Testis (tissue), 5 donors: ENCODE measurements at places on chromosomes 7 and 10. TPM values are rescaled to one million over a fixed set of nuclear protein-coding genes. Genes with fewer than 3 reads are reported as not detected.

DNA sequence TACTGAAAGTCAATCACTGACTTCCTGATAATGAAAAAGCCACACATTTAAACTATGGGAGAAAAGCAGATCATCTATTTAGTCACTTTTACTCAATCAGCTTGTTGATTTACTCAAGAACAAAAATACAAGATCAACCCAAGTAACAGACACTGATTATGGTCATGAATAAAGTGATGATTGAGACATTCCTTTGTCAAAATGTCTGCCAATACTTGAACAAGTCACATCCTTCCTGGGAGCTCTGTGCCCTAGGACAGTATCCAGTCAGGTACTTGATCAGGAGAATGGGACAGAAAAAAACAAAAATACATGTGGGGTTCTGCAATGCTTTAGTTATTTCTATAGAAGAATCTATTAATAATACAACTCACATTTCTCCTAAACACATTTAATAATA is 150.0 kb upstream of the NEBL start:
- H3K27me3 ChIP-seq, result no peaks in the 10 kb centered on the region
- H3K36me3 ChIP-seq, result no peaks in the 10 kb centered on the region
- H3K4me1 ChIP-seq, result no peaks in the 10 kb centered on the region

DNA sequence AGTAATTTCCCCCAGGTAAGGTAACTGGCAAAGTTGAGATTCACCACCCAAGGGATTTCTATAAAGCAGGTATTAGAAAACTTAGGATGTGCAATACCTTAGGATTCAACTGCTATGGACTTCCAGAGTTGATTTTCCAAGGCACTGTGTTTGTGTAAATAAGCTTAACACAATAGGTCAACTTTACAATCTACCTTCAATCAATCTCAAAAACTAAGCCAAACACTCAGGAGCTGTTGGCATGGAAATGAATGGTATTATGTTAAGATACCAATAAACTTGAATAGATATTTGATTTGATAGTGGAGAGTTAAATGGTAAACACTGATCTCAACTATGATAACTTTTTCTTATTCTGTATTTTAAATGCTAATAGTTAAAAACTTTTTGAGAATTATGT is 762 bp upstream of the SEMA3E start:
- H3K4me1 ChIP-seq, result no peaks in the 10 kb centered on the region
- no peak overlapping the region for H3K4me3 ChIP-seq
- no peak for DNase-seq
- no peaks in the 10 kb centered on the region for H3K36me3 ChIP-seq
- H3K27ac ChIP-seq, result no peak overlapping the region

DNA sequence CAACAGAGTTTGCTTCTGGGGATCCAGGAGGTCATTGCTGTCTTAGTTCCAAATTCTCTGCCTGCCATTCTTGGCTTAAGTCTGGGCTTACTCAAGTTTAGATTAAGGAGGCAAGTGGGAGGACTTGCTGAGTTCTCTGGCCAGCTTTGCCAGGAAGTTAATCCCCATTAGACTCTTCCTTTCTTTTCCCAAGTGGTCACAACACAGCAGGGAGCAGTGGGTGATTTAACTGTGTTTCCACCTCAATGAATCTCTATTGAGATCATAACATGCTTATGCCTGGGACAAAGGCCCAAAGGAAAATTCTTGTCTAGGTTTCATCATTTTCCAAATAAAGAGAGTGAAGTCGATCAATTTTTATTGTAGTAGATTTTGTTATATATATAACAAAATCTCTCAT is 1159.6 kb downstream of the SORCS3 start:
- H3K27me3 ChIP-seq, result no peaks in the 10 kb centered on the region
- no peak overlapping the region for H3K27ac ChIP-seq
- H3K4me1 ChIP-seq, result no peaks in the 10 kb centered on the region

DNA sequence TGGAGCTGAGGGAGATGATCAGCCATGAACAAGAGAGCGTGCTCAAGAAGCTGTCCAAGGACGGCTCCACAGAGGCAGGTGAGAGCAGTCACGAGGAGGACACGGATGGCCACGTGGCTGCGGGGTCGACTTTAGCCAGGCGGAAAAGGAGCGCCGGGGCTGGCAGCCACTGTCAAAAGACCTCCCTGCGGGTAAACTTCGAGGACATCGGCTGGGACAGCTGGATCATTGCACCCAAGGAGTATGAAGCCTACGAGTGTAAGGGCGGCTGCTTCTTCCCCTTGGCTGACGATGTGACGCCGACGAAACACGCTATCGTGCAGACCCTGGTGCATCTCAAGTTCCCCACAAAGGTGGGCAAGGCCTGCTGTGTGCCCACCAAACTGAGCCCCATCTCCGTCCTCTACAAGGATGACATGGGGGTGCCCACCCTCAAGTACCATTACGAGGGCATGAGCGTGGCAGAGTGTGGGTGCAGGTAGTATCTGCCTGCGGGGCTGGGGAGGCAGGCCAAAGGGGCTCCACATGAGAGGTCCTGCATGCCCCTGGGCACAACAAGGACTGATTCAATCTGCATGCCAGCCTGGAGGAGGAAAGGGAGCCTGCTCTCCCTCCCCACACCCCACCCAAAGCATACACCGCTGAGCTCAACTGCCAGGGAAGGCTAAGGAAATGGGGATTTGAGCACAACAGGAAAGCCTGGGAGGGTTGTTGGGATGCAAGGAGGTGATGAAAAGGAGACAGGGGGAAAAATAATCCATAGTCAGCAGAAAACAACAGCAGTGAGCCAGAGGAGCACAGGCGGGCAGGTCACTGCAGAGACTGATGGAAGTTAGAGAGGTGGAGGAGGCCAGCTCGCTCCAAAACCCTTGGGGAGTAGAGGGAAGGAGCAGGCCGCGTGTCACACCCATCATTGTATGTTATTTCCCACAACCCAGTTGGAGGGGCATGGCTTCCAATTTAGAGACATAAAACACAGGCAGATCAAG is 3.3 kb downstream of the GDF2 start:
- no peak overlapping the region for H3K27ac ChIP-seq
- no peaks in the 10 kb centered on the region for H3K4me1 ChIP-seq
- no peaks in the 10 kb centered on the region for H3K27me3 ChIP-seq
- DNase-seq, result no peak
- H3K36me3 ChIP-seq, result no peaks in the 10 kb centered on the region

GRCh38 chr7:30983914-30984247 is 20.1 kb downstream of the GHRHR start:
- H3K27ac ChIP-seq, result no peak overlapping the region
- no peaks in the 10 kb centered on the region for H3K36me3 ChIP-seq
- DNase-seq, result no peak
- peaks cover 5% of the 10 kb centered on the region for H3K4me1 ChIP-seq
- peak overlapping the region; percentile 22 for H3K4me3 ChIP-seq
- no peaks in the 10 kb centered on the region for H3K27me3 ChIP-seq

DNA sequence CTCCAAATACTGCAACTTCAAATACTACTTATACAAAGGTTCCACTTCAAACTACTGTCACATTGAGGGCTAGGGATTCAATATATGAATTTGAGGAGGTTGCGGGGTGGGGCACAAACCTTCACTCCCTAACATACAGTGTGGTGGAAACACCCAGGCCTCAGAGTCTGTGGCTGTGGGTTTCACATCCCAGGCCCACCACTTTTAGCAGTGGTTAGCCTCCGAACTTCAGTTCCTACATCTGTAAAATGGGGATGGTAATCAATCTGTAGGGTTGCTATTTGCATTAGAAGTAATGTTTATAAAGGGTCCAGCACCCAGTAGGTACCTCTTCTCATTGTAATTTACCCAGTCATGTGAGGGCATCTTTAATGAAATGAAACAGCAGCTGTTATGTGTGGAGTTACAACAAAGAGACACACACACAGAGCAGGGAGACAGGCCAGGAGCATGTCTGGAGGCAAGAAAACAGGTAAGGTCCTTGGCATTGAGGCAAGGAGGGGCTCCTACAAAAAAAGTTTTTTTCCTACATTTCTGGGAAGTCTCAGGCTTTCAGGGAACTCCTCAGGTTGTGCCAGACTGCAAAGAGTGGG is 570.9 kb downstream of the LRMDA start:
- H3K27me3 ChIP-seq, result no peaks in the 10 kb centered on the region
- no peak overlapping the region for H3K27ac ChIP-seq
- no peaks in the 10 kb centered on the region for H3K36me3 ChIP-seq

DNA sequence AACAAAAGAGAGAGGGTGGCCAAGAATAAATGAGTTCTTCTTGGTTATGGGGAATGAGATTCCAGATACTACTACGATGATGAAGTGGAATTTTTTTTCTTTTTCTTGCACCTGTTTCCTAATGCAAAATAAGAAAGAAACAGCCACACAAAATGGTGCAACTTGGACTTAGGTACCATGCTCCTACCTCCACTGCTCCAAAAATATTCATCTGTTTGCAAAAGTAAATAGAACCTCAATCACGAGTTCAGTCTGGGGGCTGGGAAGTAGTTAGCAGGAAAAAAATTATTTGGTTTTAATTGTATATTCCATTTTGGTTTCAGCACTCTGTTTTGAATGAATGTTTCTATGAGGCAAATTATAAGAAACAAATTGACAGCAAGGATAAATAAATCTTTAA is 73.5 kb downstream of the SLC25A13 start:
- H3K27ac ChIP-seq, result no peak overlapping the region
- H3K4me1 ChIP-seq, result no peaks in the 10 kb centered on the region
- H3K27me3 ChIP-seq, result no peaks in the 10 kb centered on the region
- H3K4me3 ChIP-seq, result no peak overlapping the region
- H3K36me3 ChIP-seq, result no peaks in the 10 kb centered on the region

DNA sequence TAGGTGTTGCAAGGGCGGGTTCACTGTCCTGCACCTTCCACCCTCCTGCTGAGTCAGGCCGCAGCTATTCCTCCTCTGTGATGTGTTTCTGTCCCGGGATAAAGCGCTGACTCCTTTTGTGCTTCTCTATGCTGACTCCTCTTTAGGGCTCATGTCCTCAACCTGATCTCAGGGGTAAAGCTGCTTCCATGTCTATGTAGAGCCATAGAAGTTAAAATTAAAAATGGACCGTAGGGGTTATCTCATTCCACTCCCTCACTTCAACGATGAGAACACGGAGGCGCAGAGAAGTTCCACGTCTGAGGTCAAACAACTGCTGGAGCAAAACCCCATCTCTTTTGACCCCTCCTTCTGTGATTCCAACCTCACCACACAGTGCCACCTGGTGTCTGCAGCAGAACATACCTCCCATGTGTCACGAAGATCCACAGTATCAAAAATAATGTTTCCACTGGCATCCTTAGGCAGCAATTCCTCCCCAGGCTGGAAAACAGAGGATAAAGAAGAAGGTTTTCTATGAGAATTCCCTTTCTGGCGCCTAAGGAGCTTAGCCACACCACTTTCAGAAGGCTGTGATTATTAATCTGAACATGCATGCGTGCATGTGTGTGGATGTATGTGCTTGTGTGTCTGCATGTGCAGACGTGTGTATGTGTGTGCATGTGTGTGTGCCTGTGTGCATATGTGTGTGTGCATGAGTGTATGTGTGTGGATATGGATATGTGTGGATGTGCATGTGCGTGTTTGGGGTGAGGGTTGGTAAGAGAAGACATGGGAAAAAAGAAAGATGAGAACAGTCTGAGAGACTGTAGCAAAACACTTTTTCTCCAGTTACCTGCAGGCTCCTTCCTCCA is 81.2 kb upstream of the UCN3 start:
- H3K4me1 ChIP-seq, result no peaks in the 10 kb centered on the region
- H3K4me3 ChIP-seq, result no peak overlapping the region
- H3K27me3 ChIP-seq, result no peaks in the 10 kb centered on the region
- no peaks in the 10 kb centered on the region for H3K36me3 ChIP-seq

- H3K36me3 ChIP-seq, result no peaks in the 10 kb centered on the region
- no peak overlapping the region for H3K27ac ChIP-seq
- no peaks in the 10 kb centered on the region for H3K27me3 ChIP-seq
- peaks cover 8% of the 10 kb centered on the region for H3K4me1 ChIP-seq
Measured at GRCh38 chr10:119541459-119542356, 811 bp downstream of the RGS10 start.

GRCh38 chr7:133419041-133419440 is 166.2 kb downstream of the EXOC4 start:
- H3K27ac ChIP-seq, result no peak overlapping the region
- H3K27me3 ChIP-seq, result no peaks in the 10 kb centered on the region
- no peaks in the 10 kb centered on the region for H3K4me1 ChIP-seq

DNA sequence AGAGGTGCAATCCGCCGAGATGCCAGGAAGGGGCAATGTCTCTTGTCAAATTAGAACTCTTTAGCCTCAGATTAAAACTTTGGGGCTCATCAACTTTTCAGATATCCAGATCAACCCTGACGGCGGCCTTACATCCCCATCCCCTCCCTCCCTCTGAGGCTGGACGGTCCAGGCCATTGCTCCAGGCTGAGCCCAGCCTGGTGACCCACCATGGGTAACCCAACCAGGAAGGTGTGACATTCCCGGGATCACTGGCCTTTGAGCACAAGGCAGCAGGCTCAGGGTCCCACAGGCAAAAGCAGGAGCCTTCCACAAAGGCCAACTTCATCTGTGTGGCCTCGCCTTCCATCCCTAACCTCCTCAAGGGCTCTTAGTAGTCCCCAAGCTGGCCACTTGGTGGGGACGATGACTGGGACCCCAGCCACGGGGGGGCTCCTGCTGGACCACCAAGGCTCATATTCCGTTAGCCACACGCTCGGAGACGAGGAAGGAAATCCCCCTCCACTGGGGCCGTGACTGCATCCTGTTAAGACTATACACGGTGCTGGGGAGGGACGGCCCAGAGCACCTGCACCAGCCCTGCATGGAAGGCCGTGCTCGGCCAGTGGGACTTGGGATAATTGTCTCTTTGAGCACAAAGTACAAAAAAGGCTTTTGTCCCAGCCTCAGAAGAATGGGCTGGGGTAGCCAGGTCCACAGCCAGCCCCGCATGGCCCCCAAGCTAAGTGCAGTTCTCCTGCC is 62.8 kb downstream of the ZRANB1 start:
- H3K27me3 ChIP-seq, result no peaks in the 10 kb centered on the region
- no peak overlapping the region for H3K27ac ChIP-seq
- no peak for DNase-seq
- no peaks in the 10 kb centered on the region for H3K36me3 ChIP-seq
- H3K4me3 ChIP-seq, result no peak overlapping the region

DNA sequence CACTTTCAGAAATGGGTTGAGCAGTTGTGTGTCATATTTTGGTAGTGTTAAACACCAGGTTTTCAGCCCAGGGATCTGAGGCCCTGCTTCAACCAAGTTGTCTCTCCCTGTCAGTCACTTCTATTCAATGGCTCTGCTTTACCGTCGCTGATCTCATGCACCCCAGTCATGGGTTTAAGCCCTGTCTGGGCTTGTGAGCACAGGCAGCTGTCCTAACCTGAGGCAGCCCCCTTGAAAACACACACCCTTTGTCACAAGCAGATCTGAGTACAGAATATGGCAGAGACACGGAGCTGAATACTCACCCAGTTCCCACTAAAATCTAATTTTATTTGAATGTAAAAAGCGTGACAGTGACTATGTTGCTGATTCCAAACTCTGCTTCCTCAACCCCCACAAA is 110.6 kb upstream of the GLI3 start:
- H3K4me1 ChIP-seq, result no peaks in the 10 kb centered on the region
- H3K36me3 ChIP-seq, result no peaks in the 10 kb centered on the region
- H3K4me3 ChIP-seq, result no peak overlapping the region
- no peak for DNase-seq

DPYSL4 gene
- total RNA-seq, result 21.0 TPM

PLEKHS1 gene
- 1.1 TPM for total RNA-seq

AHR gene
- total RNA-seq, result 28.4 TPM

PNLIP gene
- total RNA-seq, result 0.74 TPM

TRIM50 gene
- 16.3 TPM for total RNA-seq
